Adrenal gland (tissue), 19 donors: ENCODE measurements at places on chromosomes 4 and X. TPM values are rescaled to one million over a fixed set of nuclear protein-coding genes. Genes with fewer than 3 reads are reported as not detected.

DNA sequence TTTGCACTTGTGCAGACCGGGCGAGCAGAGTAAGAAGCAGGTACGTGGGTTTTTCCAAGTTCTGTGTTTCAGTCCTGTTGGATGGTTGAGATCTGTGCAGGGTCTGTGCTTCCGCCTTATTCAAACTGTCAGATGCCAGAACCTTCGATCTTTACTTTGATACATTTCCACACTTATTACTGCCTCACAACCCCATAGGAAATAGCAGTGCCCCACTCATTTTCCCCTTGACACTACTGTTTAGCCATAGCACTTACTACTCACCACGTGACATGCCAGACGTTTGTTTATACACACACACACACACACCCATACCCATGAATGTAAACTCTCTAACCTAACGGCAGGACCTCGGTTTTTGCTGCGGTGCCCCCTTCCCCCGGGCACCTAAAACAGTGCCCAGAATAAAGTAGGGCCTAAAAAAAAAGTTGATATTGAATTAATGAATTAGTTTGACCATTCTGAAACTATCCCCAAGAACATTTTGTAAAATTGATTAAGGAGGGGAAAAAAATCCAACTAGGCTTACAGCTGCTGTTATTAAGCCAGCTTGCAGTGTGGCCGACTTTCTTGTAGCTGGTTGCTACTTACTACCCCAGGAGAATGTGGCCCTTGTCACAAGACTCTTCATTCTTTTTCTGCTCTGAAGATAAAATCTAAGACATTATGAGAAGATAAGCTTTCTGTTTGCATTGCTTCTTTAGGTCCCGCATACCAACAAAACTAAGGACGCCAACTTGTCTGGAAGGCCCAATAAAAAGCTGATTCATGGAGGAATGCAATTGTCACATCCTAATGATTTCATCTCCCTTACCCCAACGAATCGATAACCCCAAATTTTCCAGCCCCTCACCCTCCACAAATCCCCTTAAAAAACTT lies 704 bp upstream of the SEPSECS start:
- DNase-seq = no peak
- H3K4me3 ChIP-seq = peak overlapping the region; percentile 33
- H3K27me3 ChIP-seq = no peaks in the 10 kb centered on the region
- H3K4me1 ChIP-seq = peaks cover 27% of the 10 kb centered on the region

DNA sequence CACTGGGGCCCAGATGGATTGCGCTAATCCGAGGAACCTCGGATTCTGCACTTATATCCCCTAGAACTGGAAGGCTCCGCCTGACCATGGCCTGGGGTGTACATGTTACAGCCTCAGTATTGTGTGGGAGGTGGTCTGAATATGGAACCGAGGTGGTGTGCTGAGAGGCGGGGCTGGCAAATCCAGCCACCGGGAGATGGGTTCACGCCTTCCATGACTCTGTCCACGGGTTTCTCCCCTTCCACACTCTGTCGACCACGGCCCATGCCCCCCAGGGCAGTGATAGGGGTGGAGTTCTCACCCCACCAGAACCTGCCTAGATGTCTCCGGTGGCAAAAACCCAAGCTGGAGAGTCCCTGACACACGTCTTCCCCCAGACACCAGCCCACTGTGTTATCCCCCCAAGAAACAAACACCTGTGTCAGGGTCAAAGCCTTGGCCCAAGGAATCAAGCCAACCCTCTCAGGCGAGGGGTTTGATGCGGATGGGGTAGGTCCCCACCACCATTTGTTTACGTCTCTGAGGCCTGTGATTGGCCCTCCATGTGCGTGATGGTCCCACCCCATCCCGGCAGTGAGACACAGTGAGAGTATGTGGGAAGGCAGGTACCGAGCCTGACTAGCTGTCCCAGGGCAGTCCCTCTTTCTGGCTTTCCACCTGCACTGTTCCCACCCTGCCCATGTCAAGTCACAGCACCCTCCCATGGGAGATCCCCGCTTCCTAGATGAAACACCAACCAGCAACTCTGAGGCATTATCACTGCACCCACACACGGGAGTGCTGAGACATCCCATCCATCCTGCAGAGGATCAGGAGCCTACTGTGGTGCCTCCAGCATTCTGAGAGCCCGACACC lies 6.6 kb upstream of the LOC101059915 start:
- H3K4me1 ChIP-seq = no peaks in the 10 kb centered on the region
- no peaks in the 10 kb centered on the region for H3K36me3 ChIP-seq
- no peak overlapping the region for H3K4me3 ChIP-seq
- no peaks in the 10 kb centered on the region for H3K27me3 ChIP-seq
- no peak for DNase-seq
- no peak overlapping the region for H3K27ac ChIP-seq

GRCh38 chr4:2617955-2618354 lies 81.5 kb downstream of the FAM193A start:
- no peak for DNase-seq
- H3K4me3 ChIP-seq = no peak overlapping the region
- H3K27ac ChIP-seq = no peak overlapping the region
- no peaks in the 10 kb centered on the region for H3K27me3 ChIP-seq
- no peaks in the 10 kb centered on the region for H3K4me1 ChIP-seq

DNA sequence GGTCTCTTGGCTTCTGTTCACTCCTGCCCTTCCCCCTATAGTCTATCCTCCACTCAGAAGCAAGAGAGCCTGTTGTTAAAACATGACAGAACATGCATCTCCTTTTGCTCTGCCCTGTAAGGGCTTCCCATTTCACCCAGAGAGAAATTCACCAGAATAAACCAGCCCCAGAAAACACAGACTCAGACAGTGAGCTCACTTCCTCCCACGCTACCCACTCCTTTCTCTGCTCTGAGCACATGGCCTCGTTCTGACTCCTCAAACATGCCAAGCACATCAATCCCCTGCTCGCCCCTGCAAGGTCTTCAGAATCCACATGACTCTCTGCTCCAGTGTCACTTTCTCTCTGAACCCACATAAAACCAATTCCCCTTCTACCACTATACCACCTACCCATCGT lies 50.4 kb downstream of the MID1 start:
- no peak overlapping the region for H3K4me3 ChIP-seq
- H3K36me3 ChIP-seq = no peaks in the 10 kb centered on the region
- no peaks in the 10 kb centered on the region for H3K27me3 ChIP-seq
- H3K4me1 ChIP-seq = no peaks in the 10 kb centered on the region

DNA sequence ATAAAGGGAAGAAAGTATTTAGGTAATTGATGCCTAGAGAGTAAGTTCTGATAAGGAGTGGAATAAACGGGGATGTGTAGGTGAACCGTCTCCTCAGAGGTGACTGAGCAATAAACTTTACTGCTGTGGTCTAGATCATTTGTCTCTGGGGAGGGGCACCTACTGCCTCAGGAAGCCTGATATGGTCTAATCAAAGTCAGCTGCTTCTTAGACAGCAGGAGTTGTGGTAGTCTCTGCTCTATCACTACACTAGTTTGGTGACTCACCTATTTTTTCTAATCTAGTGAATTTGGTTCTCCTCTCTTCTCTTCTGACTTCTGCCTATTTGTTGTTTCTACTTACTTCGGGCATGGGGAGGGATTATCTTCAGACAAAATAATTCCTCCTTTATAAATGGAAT lies 95.1 kb upstream of the STIM2 start:
- no peaks in the 10 kb centered on the region for H3K27me3 ChIP-seq
- H3K4me3 ChIP-seq = no peak overlapping the region

DNA sequence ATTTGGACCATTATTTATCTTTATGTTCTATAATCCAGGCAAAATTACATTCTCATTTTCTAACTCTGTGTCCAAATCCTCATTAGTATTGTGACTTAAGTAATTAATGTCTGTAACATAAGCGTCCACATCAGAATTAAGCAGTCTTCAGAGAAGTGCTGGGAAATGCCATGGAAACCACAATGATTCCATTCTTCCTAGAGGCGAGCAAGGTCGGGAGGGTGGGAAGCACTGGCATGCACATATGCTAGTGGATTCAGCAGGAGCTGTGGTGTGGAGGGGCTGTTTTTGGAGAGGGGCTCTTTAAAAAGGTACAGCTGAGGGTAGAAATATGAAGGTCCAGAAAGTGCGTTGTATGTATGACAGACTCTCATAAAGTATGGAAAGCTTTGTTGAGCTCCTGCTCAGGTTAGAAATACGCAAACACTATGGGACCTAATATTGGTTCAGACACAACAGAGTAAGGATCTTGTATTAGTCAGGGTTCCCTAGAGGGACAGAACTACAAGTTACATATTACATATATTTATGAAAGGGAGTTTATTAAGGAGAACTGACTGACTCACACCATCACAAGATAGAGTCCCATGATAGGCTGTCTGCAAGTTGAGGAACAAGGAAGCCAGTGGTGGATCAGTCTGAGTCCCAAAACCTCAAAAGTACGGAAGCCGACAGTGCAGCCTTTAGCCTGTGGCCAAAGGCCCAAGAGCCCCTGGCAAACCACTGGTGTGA lies 61.5 kb downstream of the GLRA2 start:
- no peak overlapping the region for H3K4me3 ChIP-seq
- no peaks in the 10 kb centered on the region for H3K36me3 ChIP-seq
- DNase-seq = no peak
- no peak overlapping the region for H3K27ac ChIP-seq
- H3K27me3 ChIP-seq = no peaks in the 10 kb centered on the region

DNA sequence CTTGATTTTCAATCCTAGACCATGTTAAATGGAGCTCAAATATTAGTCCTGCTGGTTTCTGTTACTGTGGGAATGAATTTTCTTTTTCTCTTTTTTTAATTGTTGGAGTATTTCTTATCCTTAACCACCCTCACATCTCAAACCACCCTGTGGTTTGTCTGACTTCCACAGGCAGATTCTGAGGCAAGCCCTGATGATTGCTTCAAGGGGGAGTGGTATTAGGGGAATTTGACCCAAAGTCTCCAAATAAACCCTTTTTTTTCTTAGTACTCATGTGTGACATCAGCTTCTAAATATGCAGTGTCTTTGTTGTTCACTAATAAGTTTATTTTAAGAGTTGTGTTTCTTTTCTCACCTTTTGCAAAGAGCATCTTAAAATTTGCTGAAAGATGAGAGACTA lies 810.3 kb downstream of the IL1RAPL1 start:
- no peak overlapping the region for H3K27ac ChIP-seq
- no peaks in the 10 kb centered on the region for H3K36me3 ChIP-seq
- H3K27me3 ChIP-seq = no peaks in the 10 kb centered on the region

DNA sequence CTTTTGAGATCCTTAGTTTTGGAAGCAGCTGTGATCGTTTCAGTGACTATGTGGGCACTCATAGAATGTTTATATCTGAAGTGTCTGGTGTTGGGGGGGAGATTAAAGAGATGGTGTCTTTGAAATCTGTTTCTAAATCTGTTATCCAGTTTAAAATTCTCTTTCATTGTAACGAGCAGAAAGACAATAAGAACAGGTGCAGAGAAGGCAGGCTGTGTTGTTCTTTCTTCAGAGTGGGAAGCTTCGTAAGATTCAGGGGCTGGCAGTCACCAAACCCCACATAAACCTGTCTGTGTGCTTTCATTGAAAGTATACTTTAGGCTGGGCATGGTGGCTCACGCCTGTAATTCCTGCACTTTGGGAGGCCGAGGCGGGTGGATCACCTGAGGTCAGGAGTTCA lies 16.3 kb upstream of the DHRSX start:
- DNase-seq = no peak
- no peaks in the 10 kb centered on the region for H3K4me1 ChIP-seq
- H3K27me3 ChIP-seq = no peaks in the 10 kb centered on the region

The AADAT gene
- 0.76 TPM for total RNA-seq

The UGT2B7 gene
- not detected for total RNA-seq
